Ascending aorta (tissue), 2 donors: ENCODE measurements at places on chromosomes 12 and 14.

GRCh38 chr14:64549016-64549415 lies 745 bp upstream of the PPP1R36 start:
- no peak for DNase-seq

DNA sequence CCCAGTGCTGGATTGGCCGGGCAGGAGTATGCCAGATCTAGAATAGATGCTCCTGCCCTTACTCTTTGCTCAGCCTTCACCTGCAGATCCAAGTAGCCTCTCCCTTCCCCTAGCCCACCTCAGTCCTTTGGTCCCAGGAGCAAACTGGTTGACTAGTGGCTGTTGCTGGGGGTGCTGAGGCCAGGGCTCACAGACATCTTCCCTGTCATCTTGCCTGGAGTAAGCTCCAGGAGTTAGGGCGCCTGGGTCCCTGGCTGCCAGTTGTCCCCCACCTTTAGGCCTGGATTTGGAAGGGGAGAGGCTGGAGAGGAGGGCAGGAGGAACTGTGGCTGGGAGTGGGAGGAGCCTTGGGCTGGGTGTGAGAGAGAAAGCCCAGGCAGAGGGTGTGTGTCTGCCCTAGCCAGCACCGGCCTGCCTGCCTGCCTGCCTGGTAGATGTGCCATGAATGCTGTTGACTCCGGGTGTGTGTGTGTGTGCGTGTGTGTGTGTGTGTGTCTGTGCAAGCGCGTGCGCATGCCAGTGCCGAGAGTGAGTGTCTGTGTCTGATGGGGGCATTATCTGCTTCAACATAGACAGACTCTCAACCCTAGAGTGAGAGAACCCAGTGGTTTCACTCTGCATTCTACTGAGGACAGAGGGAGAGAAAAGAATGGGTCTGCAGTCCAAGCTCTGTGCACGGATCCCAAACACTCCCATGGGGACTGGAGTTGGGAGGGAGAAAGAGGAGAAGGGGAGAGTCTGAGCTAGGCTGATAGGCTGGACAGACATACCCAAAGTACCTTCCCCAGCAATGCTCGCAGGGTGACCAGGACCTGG lies 845 bp upstream of the RARG start:
- DNase-seq: no peak

DNA sequence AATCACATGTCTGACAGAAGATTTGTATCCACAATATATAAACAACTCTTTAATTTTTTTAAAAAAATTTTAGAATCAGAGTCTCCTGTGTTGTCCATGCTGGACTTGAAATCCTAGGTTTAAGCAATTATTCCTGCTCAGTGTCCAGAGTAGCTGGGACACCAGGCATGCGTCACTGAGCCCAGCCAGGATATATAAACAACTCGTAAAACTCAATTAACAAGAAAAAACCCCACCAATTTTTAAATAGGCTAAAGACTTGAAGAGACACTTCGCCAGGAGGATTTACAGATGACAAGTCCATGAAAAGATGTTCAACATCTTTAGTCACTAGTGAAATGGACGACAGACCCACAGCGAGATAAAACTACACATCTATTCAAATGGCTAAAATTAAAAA lies 2.0 kb upstream of the SCN8A start:
- no peak for DNase-seq

DNA sequence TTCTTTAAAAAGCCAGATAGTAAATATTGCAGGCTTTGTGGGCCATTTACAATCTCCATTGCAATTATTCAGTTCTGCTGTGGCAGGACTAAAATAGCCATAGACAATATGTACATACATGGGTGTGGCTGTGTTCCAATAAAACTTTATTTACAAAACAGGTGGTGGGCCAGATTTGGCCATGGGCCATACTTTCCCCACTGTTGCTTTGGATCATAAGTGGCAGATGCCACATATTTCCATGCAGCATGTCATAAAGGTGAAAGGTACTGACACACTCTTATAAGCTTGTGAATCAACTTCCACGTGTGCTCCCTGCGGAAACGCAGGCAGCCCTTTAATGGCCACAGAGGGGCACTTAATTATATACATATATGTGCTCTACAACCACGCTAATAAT lies 244.4 kb upstream of the FOXN3 start:
- no peak for DNase-seq

DNA sequence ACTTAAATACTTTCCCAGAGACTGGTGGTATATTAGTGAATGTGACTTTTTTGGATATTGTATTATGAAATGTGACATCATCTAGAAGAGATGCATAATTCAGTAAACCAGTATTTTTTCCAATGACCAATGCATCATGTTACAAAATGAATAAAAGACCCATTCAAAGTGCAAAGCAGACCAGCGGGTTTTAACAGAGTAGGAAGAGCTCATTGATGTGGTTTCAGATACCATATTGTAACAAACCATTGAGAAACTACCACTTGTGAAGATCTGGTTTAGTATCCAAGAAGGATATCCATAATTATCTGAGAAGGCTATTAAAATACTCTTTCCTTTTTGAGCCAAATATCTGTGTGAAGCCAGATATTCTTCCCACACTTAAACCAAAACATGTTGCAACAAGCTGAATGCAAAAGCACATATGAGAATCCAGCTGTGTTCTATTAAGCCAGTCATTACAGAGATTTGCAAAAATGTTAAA lies 47.7 kb downstream of the MVK start:
- no peak for DNase-seq

GRCh38 chr14:31678421-31679249 lies 117.4 kb downstream of the NUBPL start:
- no peak for DNase-seq

- DNase-seq: peak; percentile 52
These were observed 25.5 kb upstream of the KIF26A start for GRCh38 chr14:104112609-104113571.

- no peak for DNase-seq
These were observed 11.3 kb downstream of the HNF1A start for GRCh38 chr12:120989687-120990086.

DNA sequence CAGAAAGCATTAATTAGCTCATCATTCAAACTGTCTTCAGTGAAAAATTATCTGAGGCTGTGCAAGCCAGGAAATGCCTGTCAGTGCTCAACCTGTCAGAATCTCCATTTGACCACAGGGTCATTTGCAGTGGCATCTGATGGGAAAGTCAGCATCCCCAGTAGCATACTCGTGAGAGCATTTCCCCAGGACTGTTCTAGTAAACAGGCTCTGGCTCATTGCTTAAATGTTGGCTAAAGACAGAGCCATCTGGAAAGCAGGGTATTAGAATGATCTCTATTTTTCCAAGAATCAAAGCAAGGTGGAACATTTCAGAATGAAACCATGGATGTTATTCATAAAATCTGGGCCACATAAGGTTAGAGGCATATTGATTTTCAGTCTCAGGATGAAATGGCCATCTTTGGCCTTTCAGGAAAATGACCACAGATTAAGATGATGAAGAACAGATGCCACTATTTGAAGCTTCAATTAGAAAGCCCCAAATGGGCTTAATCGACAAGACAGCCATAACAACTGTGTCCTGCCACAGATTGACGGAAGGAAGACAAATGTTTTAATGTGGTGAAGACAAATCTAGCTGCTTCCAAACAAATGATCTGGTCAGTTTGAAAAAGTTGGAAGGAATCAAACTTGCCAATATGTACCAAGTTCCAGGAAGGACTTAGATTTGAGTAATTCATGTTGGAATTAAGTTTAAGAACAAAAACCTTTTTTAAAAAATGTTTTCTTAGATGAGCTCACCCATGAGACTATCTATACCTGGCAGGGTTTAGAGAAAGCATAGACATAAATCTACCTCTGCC lies 94.0 kb upstream of the FAR2 start:
- DNase-seq: no peak

- DNase-seq: no peak
These were observed 82.0 kb upstream of the HMGA2 start for GRCh38 chr12:65742018-65743010.

DNA sequence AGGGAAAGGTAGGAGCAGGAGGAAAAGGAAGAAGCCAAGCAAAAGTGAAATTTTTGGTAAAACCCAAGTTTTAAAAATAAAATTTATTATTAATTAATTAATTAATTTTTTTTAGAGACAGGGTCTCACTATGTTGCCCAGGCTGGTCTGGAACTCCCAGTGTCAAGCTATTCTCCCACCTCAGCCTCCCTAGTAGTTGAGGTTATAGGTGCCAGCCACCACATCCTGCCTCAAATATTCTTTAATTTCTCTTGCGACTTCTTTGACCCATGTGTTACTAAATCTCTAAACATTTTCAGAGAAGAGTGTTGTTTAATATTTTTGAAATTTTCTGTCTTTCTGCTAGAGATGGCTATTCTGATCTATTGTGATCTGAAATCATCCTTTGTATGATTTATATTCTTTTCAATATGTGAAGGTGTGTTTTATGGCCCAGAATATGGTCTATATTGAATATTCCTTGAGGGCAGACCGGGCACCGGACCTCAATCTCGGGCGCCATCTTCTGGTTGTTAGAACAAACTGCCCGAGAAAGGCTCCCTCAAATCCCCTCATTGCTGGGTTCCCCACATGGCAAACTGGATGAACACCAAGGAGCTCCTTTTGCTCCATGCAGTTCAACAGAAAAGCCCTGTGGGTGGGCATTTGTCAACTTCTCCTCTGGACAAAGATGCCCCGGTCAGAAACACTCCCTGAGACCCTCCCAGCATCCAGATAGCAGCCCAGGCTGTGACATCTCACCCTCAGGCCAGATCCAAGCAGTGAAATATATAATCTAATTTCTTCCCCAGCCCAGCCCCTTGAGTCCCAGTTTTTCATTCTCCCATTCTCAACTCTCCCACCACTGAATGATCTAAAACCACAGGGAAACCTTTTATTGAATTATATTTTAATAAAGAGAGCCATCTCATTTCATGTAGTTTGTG lies 110.5 kb downstream of the ASCL4 start:
- peak; percentile 66 for DNase-seq

DNA sequence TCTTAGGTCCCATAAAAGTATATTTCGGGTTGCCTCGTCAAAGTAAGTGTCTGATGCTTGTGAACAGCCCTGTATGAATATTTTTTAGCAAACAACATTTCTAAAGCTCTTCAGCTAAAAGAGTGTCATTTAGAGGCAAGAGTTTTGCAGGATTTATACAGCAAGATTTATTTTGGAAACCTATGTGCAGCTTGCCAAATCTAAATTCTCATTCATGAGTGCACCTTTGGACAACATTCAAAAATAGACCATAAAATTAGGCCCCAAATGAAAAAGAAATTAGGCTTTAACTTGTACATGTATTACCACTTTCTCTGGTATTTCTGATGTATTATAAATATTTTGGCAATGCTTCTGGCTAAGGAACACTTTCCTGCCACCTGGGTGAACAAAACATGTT lies 224.4 kb upstream of the PDZRN4 start:
- no peak for DNase-seq

GRCh38 chr12:122128481-122128880 lies 45.5 kb downstream of the IL31 start:
- no peak for DNase-seq

GRCh38 chr12:119938049-119938667 lies 50.9 kb upstream of the BICDL1 start:
- no peak for DNase-seq

DNA sequence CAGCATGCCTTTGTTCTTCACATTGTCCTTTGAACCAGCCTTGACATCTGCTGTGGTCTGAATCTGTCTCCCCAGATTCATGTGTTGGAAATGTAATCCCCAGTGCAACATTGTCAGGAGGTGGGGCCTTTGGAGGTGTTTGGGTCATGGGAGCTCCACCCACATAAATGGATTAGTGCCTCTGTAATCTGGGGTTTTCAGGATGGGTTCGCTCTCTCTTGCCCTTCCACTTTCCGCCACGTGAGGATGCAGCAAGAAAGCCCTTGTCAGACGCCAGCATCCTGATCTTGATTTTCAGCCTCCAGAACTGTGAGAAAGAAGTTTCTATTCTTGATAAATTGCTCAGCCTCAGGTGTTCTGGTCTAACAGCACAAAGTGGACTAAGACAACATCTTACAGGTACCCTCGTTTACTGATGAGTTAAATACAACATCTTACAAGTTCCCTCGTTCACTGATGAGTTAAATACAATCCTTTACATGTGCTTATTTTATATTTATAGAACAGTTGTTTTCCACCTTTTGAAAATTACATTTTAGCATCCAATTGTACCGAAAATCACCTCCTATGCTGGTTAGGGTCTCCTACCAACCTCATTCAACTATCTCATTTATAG lies 54.4 kb upstream of the RIMBP2 start:
- no peak for DNase-seq

DNA sequence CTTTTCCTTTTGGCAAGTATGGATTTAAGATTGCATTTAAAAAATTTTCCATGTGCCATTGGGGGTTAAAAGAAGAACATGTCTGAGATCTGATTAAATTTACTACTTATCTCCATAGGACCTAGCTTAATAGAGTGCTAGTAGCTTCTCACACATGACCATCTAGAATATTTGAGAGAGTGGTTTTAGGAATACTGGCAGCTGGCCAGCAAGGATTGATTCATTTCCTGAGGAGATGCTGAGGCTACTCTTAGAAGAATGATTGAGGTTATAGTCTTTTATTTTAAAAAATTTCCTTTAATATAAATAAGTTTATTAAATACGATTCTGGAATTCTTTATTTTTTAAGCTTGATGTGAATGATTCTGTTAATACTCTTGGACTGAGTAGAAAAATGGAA lies 56.2 kb downstream of the MIPOL1 start:
- no peak for DNase-seq

- DNase-seq: peak; percentile 85
These were observed 54.5 kb upstream of the FRS2 start for GRCh38 chr12:69415471-69416275.

GRCh38 chr12:105110851-105111250 lies 3.3 kb downstream of the WASHC4 start:
- no peak for DNase-seq

GRCh38 chr12:28114488-28114887 lies 75.8 kb upstream of the CCDC91 start:
- no peak for DNase-seq

GRCh38 chr12:94761559-94761958 lies 111.2 kb upstream of the TMCC3 start:
- no peak for DNase-seq

GRCh38 chr14:79443602-79444001 lies 767.7 kb downstream of the DIO2 start:
- DNase-seq: no peak

GRCh38 chr12:121241156-121241970 lies 31.4 kb downstream of the P2RX4 start:
- no peak for DNase-seq

DNA sequence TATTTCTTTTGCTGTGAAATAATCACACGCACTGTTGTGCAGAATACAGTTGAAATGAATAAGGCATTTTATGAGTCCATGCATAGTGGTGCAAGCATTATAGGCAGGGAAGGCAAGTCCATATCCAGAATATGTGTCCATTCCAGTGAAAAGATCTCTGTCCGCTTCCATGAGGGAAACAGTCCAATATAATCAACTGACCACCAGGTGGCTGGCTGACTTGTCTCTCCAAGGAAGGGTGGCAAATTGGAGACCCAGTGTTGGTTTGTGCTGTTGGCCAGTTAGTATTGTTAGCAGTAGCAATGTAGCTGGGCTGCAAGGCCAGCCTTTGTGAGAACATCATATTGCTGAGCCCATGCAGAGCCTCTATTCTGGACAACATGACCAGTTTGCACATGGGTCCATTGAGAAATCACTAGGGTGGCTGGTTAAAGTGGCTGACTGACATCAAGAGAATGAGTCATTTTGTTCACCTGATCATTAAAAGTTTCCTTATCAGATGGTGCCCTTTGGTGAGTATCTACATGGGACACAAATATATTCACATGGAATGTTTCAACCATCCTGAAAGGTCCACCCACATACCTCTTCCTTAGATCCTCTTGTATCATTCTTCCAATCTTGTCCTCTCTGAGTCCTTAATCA lies 17.3 kb upstream of the YAF2 start:
- no peak for DNase-seq

GRCh38 chr14:45757655-45758054 lies 504.7 kb upstream of the MIS18BP1 start:
- DNase-seq: no peak
